ENCODE measurements at places on chromosomes 12 and 14.
A peak's percentile ranks its signal among the peaks of the same experiment; 100 is the strongest.

DNA sequence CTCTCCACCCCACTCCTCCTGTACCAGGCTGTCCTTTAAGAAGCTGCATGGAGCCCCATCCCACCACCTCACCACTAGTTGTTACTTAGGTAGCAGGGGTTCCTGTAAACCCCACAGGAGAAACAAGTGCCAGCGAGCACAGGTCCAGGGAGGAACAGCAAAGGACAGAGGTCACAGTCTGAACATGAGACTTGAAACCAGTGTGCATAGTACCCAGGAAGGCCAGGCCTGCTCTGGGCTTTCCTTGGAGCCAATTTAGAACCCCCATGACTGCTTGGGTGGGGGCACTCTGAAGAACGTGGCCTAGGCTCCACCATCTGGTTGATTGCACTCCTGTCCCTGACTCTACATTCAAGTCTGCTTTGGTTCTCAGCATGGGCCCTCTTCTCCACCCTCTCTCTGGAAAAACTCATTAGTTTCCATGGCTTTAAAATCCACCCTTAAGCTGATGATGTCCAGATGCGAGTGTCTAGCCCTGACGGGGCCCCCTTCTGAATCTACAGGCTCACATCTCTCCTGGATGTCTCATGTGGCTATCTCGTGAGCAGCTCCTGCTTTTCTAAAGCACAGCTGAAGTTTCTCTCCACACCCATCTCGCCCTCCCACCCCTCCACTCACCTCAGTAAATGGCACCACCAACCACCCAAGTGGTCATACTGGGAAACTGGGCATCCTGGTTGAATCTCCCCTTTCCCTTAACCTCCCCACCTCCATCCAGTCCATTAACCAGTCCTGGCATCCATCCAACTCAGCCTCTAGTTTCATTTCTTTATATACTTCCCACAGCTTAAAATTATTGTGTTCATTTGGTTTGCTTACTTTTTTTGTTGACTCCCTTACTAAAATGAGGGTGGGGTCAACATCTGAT is 8.4 kb downstream of the KRT3 start:
- DNase-seq, result no peak

GRCh38 chr14:100898935-100899883 is 4.3 kb downstream of the RTL1 start:
- no peak for DNase-seq

DNA sequence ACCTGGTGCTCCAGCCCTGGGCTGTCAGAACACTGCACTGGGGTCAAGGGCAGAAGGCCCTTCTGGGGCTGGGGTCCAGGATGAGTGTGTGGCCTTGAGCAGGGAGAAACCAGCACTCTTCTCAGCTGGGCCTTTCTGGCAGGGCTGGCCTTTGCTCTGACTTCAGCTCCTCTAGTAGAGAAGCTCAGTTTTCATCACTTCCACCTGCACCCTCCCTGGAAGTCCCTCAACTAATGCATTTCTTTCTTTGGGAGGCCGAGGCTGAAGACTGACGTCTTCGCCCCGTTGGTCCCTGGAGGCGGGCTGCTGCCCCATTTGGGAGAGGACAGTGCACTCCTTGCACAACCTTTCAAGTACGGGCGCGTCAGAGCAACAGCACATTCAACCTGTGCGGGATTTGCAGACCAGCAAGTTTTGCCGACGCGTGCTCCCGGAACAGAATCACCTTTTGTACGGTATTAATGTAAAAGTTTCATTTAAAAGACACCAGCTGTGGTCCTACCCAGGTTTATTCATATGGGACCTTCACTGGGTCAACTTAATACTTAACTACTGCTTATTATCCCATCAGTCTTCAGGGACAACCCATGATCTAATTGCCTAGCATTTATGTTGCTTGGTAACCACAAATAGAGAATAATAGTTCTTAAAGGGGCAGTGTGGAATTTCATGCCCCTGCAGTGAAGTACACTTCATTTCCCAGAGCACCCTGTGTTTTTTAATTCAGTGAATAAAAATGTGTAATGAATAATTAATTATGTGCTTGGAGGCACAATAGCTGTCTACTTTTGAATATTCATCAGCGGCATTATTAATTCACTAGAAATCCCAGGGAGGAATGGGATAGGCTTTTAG is 134.8 kb upstream of the VRK1 start:
- no peak for DNase-seq

- no peak for DNase-seq
Observed at GRCh38 chr14:24606297-24606696, 3.2 kb downstream of the GZMH start.

GRCh38 chr12:3030821-3031429 is 46.3 kb upstream of the TSPAN9 start:
- DNase-seq, result no peak

DNA sequence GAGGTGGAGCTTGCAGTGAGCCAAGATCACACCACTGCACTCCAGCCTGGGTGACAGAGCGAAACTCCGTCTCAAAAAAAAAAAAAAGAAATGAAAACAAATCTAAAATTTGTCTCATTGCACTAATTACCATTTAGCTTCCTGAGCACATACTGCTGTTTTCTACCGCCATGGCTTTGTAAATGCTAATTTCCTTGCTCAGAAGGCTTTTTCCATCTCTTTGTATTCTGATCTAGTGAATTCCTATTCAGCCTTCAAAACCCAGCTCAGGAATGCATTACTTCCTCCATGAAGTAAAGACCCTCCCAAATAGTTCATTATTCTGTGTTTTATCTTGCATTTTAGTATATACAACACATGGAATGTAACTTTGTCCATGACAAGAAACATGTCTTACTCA is 33.6 kb downstream of the CEP83 start:
- no peak for DNase-seq

GRCh38 chr12:93167331-93167730 is 210.4 kb upstream of the NUDT4 start:
- no peak for DNase-seq

GRCh38 chr14:91912035-91912434 is 35.5 kb downstream of the FBLN5 start:
- no peak for DNase-seq

GRCh38 chr12:46244273-46244915 is 24.4 kb downstream of the SLC38A1 start:
- DNase-seq, result no peak

GRCh38 chr14:68632054-68632895 is 160.6 kb downstream of the ZFP36L1 start:
- DNase-seq, result no peak

DNA sequence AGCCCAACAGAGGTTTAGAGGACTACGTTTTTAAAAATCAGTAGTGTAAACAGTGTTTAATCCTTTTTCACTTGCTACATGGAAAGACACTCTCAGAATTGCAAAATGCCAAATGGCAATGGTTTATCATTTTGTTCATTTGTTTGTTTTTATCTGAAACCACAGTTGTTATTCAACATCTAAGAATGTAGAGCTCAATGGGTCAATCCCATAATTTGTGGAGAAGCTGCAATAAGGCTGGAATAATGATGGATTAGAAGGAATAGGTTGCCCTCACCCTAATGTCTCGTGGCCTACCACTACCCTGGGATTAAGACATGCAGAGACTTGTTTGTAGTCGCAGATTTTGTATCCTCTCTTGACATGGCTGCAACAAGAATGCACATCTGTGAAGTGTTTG is 115.7 kb downstream of the LLPH start:
- DNase-seq, result no peak

GRCh38 chr14:64906022-64906421 is 8.2 kb upstream of the CHURC1 start:
- no peak for DNase-seq

- no peak for DNase-seq
Observed at GRCh38 chr12:113519464-113520307, 48.0 kb upstream of the LHX5 start.

- DNase-seq, result peak; percentile 14
Observed at GRCh38 chr12:39441963-39442830, 723 bp downstream of the KIF21A start.

GRCh38 chr12:42468921-42469320 is 120.6 kb downstream of the PRICKLE1 start:
- DNase-seq, result no peak

DNA sequence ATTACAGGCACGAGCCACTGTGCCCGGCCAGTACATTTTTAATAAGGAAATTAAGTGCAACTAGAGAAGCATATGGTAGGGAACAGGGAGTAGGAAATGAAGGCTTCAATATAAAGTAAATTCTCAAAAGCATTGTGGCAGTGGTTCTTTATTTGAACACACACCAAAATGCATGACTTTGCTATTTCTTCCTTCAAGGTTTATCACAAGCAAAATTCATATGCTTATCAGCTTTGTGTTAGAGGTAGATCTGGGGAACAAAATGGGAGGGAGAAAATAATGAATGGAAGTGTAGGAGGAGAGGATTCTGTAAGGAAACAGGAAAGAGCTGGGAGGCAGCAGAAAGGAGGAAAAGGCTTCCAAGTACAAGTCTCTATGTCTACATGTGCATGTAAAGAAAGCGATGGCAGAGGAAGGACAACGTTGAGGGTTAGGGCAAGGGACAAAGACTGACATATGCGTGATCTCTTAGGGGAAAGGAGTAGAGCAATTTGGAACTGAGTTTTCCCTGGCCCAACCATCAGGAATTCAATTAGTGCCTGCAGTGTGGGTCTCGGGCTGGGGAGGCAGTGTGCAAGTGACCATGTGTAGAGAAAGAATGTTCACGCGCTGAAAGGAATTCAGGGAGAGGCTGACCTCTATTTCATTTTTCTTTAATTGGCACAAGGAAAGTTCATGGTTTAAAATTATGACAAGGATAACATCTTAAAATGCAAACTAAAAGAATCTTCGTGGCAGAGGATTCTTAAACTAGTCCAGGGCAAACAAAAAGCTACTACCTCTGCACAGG is 22.9 kb upstream of the RASSF8 start:
- DNase-seq, result no peak

DNA sequence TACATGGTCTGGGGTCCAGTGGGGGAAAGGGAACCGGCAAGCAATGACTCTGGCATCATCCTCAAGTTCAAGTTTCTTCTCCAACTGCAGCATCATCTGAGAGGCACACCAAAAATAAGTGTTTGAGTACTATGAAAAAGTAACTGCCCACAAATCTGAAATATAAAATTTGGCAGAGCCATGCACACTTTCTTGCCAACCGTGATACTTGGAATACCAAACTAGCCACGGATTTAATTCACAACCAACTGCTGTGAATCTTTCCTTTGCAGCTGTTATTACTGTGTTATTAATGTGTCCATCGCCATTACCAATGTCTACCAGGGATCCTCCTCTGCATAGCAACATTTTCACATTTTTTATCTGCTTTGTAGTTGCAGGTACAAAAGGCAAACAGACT is 74.6 kb downstream of the GXYLT1 start:
- no peak for DNase-seq

Measured in stimulated activated CD4-positive, alpha-beta T cell treated with anti-CD3 and anti-CD28 coated beads, TNF-alpha, amount 100 ng/mL, for 48 hours (primary cell).